ENCODE measurements at places on chromosomes 13 and 19. TPM values are rescaled to one million over a fixed set of nuclear protein-coding genes. Genes with fewer than 3 reads are reported as not detected.

The TMEM238 gene
- 0.35 TPM for total RNA-seq

The ACP5 gene
- total RNA-seq: not detected

The WDR87 gene
- total RNA-seq: not detected

GRCh38 chr13:41700790-41701310 is 243.5 kb downstream of the RGCC start:
- peak; percentile 74 for DNase-seq

DNA sequence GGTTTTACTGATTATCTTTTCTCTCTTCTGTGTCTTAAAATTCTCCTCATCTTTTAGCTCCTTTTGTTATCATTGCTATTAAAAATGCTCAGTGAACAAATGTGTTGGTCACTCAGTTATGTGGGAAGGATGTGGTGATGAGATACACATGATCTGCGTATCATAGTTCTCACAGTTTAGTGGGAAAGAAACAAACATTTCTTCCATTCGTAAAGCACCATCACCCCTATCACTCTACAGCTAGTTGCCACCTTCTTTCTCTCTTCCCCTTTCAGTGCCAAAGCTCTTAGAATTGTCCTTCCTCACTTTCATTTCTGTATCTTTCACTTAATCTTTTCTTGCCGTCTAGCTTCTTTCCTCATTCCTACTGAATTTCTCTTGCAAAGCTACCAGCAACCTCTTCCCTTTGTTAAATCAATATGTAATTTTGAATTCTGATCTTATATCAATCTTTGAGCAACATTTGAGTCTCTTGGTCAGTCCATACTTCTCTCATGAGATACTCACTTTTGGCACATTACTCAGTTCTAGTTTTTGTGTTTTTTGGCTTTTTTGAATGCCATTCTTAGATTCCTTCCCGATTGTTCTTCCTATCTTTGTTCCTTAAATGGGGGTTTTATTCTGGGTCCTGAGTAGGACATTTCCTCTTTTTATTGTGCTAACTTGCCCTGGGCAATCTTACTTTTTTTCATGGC is 122.3 kb downstream of the PCCA start:
- peak; percentile 18 for DNase-seq

GRCh38 chr13:100484702-100485101 is 103.9 kb downstream of the GGACT start:
- DNase-seq: no peak

The HSPB6 gene
- 2.7 TPM for total RNA-seq

- DNase-seq: no peak
These were observed 140.0 kb downstream of the FGF14 start for GRCh38 chr13:102261809-102262208.
